Glutamatergic neuron (in vitro differentiated cells): ENCODE measurements at places on chromosomes 1 and 21.
A peak's percentile ranks its signal among the peaks of the same experiment; 100 is the strongest.

DNA sequence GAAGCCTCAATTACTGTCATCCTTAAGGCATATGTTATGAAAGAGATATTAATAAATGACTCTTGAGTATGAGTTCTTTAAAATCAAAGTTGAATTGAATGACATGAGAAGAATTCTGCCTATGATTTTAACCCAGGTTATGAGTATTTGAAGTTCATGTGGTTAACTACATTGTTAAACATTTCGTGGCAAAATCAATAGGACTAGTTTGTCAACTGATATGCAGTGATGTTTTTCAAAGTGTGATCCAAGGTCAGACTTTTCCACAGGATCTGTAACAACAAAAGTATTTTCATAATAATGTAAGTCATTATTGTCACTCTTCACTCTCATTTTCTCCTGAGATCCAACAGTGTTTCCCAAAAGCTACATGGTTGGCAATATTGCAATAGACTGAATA is 189.5 kb downstream of the DENND1B start:
- no peak for DNase-seq
- no peak overlapping the region for H3K4me3 ChIP-seq
- H3K36me3 ChIP-seq, result no peaks in the 10 kb centered on the region

DNA sequence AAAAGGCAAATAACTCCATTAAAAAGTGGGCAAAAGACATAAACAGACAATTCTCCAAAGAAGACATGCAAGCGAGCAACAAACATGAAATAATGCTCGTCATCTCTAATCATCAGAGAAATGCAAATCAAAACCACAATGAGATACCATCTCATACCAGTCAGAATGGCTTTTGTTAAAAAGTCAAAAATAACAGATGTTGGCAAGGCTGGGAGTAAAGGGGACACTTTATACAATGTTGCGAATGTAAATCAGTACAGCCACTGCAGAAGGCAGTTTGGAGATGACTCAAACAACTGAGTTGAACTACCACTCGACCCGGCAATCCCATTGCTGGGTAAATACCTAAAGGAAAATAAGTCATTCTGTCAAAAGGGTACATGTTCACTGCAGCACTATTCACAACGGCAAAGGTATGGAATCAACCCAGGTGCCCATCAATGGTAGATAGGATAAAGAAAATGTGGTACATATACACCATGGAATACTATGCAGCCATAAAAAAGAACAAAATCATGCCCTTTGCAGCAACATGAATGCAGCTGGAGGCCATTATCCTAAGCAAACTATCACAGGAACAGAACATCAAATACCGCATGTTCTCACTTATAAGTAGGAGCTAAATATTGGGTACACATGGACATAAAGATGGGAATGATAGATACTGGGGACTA is 25.9 kb downstream of the TSPAN2 start:
- H3K36me3 ChIP-seq, result no peaks in the 10 kb centered on the region
- H3K27me3 ChIP-seq, result no peaks in the 10 kb centered on the region
- DNase-seq, result no peak
- H3K27ac ChIP-seq, result no peak overlapping the region
- no peak overlapping the region for H3K4me3 ChIP-seq
- H3K4me1 ChIP-seq, result no peaks in the 10 kb centered on the region

GRCh38 chr1:100188617-100189016 is 10.6 kb upstream of the LRRC39 start:
- DNase-seq, result no peak
- H3K36me3 ChIP-seq, result no peaks in the 10 kb centered on the region
- H3K4me1 ChIP-seq, result no peaks in the 10 kb centered on the region
- H3K27ac ChIP-seq, result no peak overlapping the region
- no peaks in the 10 kb centered on the region for H3K27me3 ChIP-seq

GRCh38 chr1:178727014-178727895 is 2.2 kb downstream of the RALGPS2 start:
- peaks cover 9% of the 10 kb centered on the region for H3K27me3 ChIP-seq
- H3K4me1 ChIP-seq, result peaks cover 2% of the 10 kb centered on the region
- no peak overlapping the region for H3K4me3 ChIP-seq

- no peaks in the 10 kb centered on the region for H3K27me3 ChIP-seq
- DNase-seq, result no peak
- no peaks in the 10 kb centered on the region for H3K36me3 ChIP-seq
- H3K4me1 ChIP-seq, result no peaks in the 10 kb centered on the region
Observed at GRCh38 chr1:223886516-223886921, 40.8 kb upstream of the TP53BP2 start.

GRCh38 chr1:43783671-43784205 is 76.4 kb downstream of the ST3GAL3 start:
- no peak for DNase-seq
- no peaks in the 10 kb centered on the region for H3K4me1 ChIP-seq
- peaks cover 8% of the 10 kb centered on the region for H3K36me3 ChIP-seq
- no peak overlapping the region for H3K4me3 ChIP-seq
- H3K27ac ChIP-seq, result no peak overlapping the region
- H3K27me3 ChIP-seq, result no peaks in the 10 kb centered on the region

DNA sequence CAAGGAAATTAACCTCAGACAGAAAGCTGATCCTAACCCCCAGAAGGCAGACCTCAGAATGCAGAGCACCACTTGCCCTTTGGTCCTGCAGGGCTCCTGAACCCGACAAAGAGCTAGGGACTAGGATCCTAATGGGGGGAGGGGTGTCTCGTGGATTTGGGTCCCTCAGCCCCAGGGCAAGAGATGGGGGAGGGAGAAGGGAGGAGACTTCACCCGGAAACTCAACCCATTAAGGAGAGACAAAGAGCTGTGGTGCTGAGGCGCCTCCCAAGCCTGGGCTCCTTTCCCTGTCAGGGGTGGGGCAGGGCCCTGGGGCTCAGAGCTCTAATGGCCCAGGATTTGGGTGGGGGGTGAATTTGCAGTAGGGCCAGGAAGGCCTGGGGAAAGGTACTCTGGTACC is 2.9 kb downstream of the NECTIN4 start:
- peaks cover 17% of the 10 kb centered on the region for H3K27me3 ChIP-seq
- H3K4me1 ChIP-seq, result no peaks in the 10 kb centered on the region
- no peak overlapping the region for H3K27ac ChIP-seq
- DNase-seq, result no peak

DNA sequence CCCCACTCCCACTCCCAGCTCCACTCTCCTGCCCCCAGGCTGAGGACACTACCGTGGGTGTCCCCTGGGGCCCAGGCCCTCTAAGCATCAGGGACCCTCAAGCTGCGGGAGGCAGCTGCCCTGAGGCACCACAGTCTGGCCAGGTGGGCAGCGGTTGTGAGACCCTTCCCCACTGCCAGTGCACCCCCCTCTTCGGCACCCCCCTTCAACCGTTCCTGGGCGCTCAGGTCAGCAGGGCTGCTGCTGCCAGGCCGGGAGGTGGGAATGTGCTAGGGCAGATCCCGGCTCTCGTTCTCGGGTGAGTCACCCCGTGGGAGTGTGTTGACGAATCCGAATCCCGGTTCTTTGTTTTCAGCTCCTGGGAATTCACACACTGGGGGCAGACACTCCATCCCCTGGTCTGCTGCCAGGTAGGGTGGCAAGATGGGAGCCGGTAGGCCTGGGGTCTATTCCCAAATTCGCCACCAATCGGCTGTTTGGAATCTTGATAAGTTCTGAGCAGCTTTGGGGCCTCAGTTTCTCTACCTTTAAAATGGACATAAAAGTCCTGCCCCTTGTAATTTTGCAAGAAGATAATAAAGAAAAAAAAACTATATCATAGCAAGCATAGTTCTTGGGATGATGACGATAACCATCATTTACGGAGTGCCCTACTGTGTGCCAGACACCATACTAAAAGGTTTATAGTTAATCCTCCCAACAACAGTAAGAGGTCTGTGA is 28.5 kb upstream of the CASZ1 start:
- no peak overlapping the region for H3K4me3 ChIP-seq
- no peaks in the 10 kb centered on the region for H3K36me3 ChIP-seq
- no peak overlapping the region for H3K27ac ChIP-seq

- peaks cover 25% of the 10 kb centered on the region for H3K27me3 ChIP-seq
- peak; percentile 50 for DNase-seq
- H3K36me3 ChIP-seq, result no peaks in the 10 kb centered on the region
- peaks cover 44% of the 10 kb centered on the region for H3K4me1 ChIP-seq
- peak overlapping the region; percentile 70 for H3K4me3 ChIP-seq
Observed at GRCh38 chr21:43369124-43369523, 57.8 kb downstream of the SIK1 start.

GRCh38 chr1:8090241-8090702 is 64.2 kb upstream of the ERRFI1 start:
- H3K4me3 ChIP-seq, result no peak overlapping the region
- H3K36me3 ChIP-seq, result peaks cover 4% of the 10 kb centered on the region
- H3K27me3 ChIP-seq, result peaks cover 7% of the 10 kb centered on the region
- peaks cover under 1% of the 10 kb centered on the region for H3K4me1 ChIP-seq

GRCh38 chr1:202586018-202586821 is 124.0 kb downstream of the SYT2 start:
- H3K4me1 ChIP-seq, result peaks cover 21% of the 10 kb centered on the region
- peak; percentile 39 for DNase-seq
- H3K27me3 ChIP-seq, result peaks cover 7% of the 10 kb centered on the region

GRCh38 chr1:33244143-33244808 is 12.0 kb upstream of the ZNF362 start:
- peaks cover 4% of the 10 kb centered on the region for H3K27me3 ChIP-seq
- DNase-seq, result no peak
- no peak overlapping the region for H3K4me3 ChIP-seq
- H3K4me1 ChIP-seq, result no peaks in the 10 kb centered on the region
- no peaks in the 10 kb centered on the region for H3K36me3 ChIP-seq

DNA sequence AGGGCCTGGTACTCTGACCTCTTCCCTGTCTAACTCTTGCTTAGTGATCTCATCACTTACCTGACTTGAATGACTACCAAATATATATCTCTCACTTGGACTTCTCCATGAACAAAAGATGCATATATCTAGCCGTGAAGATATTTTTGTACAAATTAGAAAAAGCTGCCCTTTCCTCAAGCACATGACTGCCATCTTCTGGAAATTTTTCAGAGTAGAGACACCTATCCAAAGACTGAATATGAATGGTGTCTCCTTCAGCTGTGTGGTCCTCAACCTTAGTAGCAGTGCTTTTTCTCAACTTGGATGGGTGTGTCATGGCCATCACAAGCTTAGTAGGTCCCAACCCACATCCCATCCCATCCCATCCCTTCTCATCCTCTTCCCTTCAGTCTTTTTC is 142.3 kb downstream of the DNM3 start:
- H3K27ac ChIP-seq, result no peak overlapping the region
- no peaks in the 10 kb centered on the region for H3K4me1 ChIP-seq
- H3K4me3 ChIP-seq, result no peak overlapping the region
- H3K36me3 ChIP-seq, result no peaks in the 10 kb centered on the region
- H3K27me3 ChIP-seq, result no peaks in the 10 kb centered on the region

DNA sequence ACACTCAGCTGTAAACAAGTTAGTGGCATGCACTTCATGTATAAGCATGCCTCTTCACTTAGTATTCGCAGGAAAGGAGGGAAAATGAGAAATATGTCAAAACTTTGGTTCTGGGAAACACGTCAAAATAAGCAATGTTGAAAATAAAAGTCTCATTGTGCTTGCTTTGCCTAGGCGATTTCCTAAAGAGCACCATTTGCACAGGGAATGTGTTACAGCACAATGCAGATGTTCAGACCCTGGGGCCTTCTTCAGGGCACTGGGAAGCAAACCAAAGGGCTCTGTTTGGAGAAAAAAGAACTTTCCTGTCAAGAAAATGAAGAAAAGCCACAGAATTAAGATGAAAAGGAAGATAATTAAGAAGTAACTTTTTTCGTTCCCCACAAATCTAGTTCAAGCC is 98.6 kb upstream of the PLD5 start:
- H3K27me3 ChIP-seq, result no peaks in the 10 kb centered on the region
- no peak overlapping the region for H3K4me3 ChIP-seq
- no peaks in the 10 kb centered on the region for H3K36me3 ChIP-seq
- no peak overlapping the region for H3K27ac ChIP-seq

- peaks cover 2% of the 10 kb centered on the region for H3K4me1 ChIP-seq
- H3K27ac ChIP-seq, result no peak overlapping the region
- DNase-seq, result no peak
- no peaks in the 10 kb centered on the region for H3K36me3 ChIP-seq
Observed at GRCh38 chr1:36766481-36766880, 267.8 kb downstream of the GRIK3 start.

DNA sequence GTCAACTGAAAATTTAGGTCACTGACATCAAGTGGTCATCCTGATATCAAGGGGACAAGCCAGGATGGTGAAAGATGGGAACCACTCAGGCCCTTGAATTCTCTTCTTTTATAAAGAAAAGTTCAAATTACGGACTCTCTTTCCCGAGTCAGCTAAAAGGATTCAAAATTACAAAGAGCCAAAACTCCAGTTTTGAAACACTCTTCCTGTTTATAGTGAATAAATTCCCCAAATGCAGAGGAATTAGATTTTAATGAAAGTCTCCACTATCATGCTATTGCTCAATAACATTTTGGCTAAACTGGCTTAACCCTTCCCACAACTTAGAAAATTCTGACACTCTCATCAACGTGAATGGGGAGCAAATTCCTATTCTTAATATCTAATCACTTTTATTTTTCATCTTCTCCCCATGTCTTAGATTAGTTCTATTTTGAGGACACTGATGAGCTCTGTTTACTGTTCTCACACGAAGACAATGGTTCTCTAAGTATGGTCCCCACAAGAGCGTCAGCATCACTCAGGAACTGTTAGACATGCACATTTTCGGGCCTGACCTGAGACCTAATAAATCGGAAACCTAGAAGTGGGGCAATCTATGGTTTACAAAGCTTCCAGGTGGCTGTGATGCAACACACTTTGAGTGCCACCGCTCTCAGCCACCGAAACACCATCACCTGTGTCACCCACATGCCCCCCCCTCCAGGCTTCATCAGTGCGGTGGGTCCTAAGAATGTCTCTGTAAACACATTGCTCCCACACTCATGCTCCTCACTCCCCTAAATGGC is 64.4 kb upstream of the TIAM1 start:
- peaks cover 2% of the 10 kb centered on the region for H3K4me1 ChIP-seq
- H3K4me3 ChIP-seq, result no peak overlapping the region
- H3K27ac ChIP-seq, result no peak overlapping the region
- DNase-seq, result no peak
- H3K27me3 ChIP-seq, result no peaks in the 10 kb centered on the region
- H3K36me3 ChIP-seq, result no peaks in the 10 kb centered on the region

DNA sequence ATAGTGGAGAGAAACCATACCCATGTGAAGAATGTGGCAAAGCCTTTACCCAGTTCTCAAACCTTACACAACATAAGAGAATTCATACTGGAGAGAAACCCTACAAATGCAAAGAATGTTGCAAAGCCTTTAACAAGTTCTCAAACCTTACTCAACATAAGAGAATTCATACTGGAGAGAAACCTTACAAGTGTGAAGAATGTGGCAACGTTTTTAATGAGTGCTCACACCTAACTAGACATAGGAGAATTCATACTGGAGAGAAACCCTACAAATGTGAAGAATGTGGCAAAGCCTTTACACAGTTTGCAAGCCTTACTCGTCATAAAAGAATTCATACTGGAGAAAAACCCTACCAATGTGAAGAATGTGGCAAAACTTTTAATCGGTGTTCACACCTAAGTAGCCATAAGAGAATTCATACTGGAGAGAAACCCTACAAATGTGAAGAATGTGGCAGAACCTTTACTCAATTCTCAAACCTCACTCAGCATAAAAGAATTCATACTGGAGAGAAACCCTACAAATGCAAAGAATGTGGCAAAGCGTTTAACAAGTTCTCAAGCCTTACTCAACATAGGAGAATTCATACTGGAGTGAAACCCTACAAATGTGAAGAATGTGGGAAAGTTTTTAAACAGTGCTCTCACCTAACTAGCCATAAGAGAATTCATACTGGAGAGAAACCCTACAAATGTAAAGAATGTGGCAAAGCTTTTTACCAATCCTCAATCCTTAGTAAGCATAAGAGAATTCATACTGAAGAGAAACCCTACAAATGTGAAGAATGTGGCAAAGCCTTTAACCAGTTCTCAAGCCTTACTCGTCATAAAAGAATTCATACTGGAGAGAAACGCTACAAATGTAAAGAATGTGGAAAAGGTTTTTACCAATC is 80.0 kb downstream of the JMJD4 start:
- no peak overlapping the region for H3K4me3 ChIP-seq
- no peak overlapping the region for H3K27ac ChIP-seq
- H3K36me3 ChIP-seq, result peaks cover 75% of the 10 kb centered on the region
- no peaks in the 10 kb centered on the region for H3K4me1 ChIP-seq
